ENCODE measurements at places on chromosomes 6 and 20. TPM values are rescaled to one million over a fixed set of nuclear protein-coding genes. Genes with fewer than 3 reads are reported as not detected.

GRCh38 chr20:48502016-48502415, 325.8 kb downstream of the PREX1 start:
- no peak for DNase-seq

- no peak for DNase-seq
These were observed 82.1 kb upstream of the COL21A1 start for GRCh38 chr6:56329271-56330050.

Gene OR2J3
- not detected for total RNA-seq

GRCh38 chr6:25366903-25367545, 87.8 kb downstream of the CARMIL1 start:
- DNase-seq: peak; percentile 44

GRCh38 chr6:129447198-129447565, 262.8 kb downstream of the ARHGAP18 start:
- no peak for DNase-seq

- no peak for DNase-seq
These were observed at the start of gene PI16 for GRCh38 chr6:36954262-36954931. Gene PI16, plus strand, starts transcription at chr6:36954738. Its CDS starts 23 bp downstream, at chr6:36954761.

Gene MEI4
- total RNA-seq: 0.04 TPM

DNA sequence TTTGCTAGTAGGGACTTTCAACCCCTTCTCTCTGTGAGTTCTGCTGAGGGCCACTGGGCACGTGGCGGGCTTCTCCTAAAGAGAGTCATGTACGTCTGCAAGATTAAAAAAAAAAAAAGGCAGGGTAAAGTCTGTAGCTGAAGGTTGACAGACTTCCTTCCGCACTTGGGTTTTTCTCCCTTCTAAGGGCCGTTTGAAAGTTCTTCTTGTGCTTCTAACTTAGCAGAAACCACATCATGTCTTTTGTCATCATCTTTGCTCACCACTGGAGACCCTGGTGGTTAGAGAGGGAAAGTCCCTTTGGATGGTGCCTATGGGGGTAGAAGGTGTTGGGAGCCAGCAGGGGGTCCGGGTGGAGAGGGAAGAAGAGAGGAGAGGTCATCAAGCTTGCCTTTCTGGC, 31.4 kb downstream of the PRDM1 start:
- DNase-seq: peak; percentile 62

- DNase-seq: peak; percentile 31
These were observed 109.9 kb downstream of the NOL4L start for GRCh38 chr20:32474967-32475811.

Gene ETV7
- total RNA-seq: 2.8 TPM

Gene SYNDIG1
- not detected for total RNA-seq

Gene SOX18
- total RNA-seq: not detected

- no peak for DNase-seq
These were observed 17.0 kb downstream of the CDS2 start for GRCh38 chr20:5143851-5144250.

- no peak for DNase-seq
These were observed 258.1 kb downstream of the LRFN2 start for GRCh38 chr6:40328986-40329545.

GRCh38 chr20:24157213-24157612, 168.6 kb upstream of the GGTLC1 start:
- DNase-seq: no peak

GRCh38 chr20:44911264-44911921, 1.5 kb downstream of the PABPC1L start:
- DNase-seq: peak; percentile 62

DNA sequence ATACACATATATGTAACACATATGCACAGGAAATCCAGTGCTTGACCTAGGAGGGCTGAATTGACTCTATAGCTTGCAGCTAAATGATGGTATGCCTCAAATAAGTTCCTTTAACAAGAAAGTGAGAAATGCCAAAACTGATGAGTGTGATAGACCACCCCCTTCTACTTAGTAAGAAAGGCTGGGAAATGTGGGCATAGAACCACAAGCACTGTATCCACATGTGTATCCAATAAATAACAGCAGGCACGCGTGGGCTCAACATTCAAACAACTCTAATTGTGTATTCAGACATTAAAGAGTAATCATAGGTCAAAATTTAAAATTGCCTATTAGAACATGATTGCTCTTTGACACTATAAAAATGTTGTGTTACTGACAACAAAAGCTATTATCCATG, 54.1 kb downstream of the FAM83B start:
- DNase-seq: no peak

DNA sequence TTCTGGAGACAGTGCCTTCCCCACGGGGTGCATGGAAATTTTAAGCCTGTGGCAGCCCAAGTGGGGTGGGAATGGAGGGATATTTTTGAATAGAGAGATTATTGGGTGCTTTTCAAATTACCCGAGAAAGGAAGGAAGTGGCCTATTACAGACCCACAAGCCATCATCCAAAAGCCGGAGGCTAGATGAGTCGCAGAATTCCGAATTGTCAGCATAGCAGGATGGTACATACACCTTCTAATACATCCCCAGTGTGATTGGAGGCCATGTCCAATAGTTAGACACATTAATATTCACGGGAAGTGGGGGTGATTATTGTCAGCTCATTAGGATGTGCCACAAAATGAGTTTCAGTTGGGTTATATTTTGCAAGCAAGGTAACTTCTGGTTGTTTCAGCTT, 133.0 kb downstream of the FIG4 start:
- no peak for DNase-seq

DNA sequence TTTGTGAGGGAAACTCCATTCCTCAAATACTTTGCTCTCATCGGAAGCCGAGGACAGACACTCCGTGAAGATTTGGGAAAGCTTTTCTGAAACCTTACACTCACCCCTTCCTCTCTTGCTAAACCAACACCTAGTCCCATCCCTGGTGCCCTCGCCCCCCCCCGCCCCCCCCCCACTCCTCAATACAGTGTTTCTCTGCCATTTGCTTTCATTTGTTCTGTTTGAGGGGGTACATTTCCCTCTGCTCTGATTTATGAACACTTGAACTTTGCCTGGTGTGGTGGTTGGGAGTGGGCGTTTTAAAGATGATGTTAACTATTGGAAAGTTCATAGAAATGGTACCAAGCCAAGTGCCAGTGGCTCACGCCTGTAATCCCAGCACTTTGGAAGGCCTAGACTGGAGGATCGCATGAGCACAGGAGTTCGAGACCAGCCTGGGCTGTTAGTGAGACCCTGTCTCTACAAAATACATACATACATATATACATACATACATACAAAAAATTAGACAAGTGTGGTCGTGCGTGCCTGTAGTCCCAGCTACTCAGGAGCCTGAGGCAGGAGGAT, 1.1 kb downstream of the RAB32 start:
- DNase-seq: no peak

Gene TMEM74B
- total RNA-seq: 1.5 TPM

Gene SOX4
- total RNA-seq: 0.70 TPM

Gene NT5E
- total RNA-seq: 9.9 TPM

Gene SNAP25
- not detected for total RNA-seq

GRCh38 chr20:14219801-14220461, 117.5 kb downstream of the FLRT3 start:
- DNase-seq: no peak

DNA sequence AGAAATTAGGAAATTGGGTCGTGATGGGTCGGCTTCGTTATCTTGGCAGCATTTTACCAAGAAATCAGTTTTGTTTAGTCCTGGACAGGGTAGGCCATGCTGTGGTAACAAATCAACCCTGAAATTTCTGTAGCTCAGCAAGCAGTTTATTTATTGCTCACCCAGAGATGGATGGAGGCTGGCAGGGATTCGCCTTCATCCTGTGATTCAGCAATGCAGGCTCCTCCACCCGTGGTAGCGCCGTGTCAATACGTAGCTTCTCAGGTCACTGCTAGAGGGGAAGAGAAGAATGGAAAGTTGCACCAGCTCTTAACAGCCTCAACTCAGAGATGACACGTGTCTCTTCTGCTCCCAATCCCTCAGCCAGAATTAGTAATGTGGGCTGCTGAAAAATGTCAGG, 157.0 kb upstream of the SGK1 start:
- no peak for DNase-seq

Gene GNAS-AS1
- total RNA-seq: 1.3 TPM

Gene BTBD3
- 3.9 TPM for total RNA-seq

Gene PAK5
- not detected for total RNA-seq

GRCh38 chr6:146968041-146968760, 236.0 kb upstream of the STXBP5 start:
- no peak for DNase-seq

- no peak for DNase-seq
These were observed 178.7 kb downstream of the GJA10 start for GRCh38 chr6:90072935-90073464.

DNA sequence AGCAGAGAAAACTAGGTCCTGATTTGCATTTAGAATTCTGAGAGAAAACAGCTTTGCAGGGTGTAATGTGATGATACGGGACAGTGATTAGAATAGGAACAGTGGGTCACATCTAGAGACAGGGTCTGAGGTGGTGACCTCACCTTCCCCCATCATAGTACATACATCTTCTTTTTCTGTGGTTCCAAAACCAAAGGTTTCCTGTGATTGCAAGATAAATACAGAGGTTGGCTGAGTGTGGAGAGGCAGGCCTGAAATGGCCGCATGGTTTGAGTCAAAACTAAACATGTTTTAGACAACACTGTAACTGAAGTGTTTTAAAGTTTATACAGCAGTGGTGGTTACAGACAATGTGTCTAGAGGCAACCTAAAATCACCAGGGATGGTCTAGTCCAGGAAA, 10.4 kb upstream of the NT5DC1 start:
- DNase-seq: no peak

- no peak for DNase-seq
These were observed 57.3 kb upstream of the CNKSR3 start for GRCh38 chr6:154567695-154568220.

- DNase-seq: no peak
These were observed 236.7 kb downstream of the HAO1 start for GRCh38 chr20:7703551-7703961.

GRCh38 chr20:25044660-25045342, 13.1 kb downstream of the ACSS1 start:
- DNase-seq: no peak
